ENCODE measurements at places on chromosomes 5 and 9. TPM values are rescaled to one million over a fixed set of nuclear protein-coding genes. Genes with fewer than 3 reads are reported as not detected.

Gene NMUR2
- total RNA-seq, result not detected

Gene TAF1L
- total RNA-seq, result not detected

Gene TMEM252
- not detected for total RNA-seq

Gene MPDZ
- 61.7 TPM for total RNA-seq

Gene PCDHB12
- not detected for total RNA-seq

Gene IRX1
- under 0.01 TPM for total RNA-seq

Gene CCIN
- total RNA-seq, result 3.8 TPM

Gene C9orf153
- not detected for total RNA-seq

Gene PTGDS
- 0.65 TPM for total RNA-seq

Gene MELK
- total RNA-seq, result 28.3 TPM

Gene TCERG1
- total RNA-seq, result 46.2 TPM

Gene SLC46A2
- total RNA-seq, result not detected

Gene EMB
- total RNA-seq, result not detected

Gene ARL10
- 8.1 TPM for total RNA-seq

Gene CCDC180
- total RNA-seq, result 0.65 TPM

Gene ST8SIA4
- total RNA-seq, result 8.7 TPM

Gene FOXD4L4
- total RNA-seq, result under 0.01 TPM

Gene PCDH1
- total RNA-seq, result 266 TPM

Gene ORM2
- not detected for total RNA-seq

Gene SPATA31C1
- not detected for total RNA-seq

Data from epithelial cell of umbilical artery (primary cell).